ENCODE measurements at places on chromosomes 13 and 19.

- no peak for DNase-seq
Observed at GRCh38 chr19:54317108-54317964, 4.4 kb upstream of the LILRA5 start.

GRCh38 chr13:33080972-33081590 lies 64.9 kb downstream of the KL start:
- DNase-seq: no peak

GRCh38 chr13:75136151-75136550 lies 345.8 kb downstream of the TBC1D4 start:
- no peak for DNase-seq

DNA sequence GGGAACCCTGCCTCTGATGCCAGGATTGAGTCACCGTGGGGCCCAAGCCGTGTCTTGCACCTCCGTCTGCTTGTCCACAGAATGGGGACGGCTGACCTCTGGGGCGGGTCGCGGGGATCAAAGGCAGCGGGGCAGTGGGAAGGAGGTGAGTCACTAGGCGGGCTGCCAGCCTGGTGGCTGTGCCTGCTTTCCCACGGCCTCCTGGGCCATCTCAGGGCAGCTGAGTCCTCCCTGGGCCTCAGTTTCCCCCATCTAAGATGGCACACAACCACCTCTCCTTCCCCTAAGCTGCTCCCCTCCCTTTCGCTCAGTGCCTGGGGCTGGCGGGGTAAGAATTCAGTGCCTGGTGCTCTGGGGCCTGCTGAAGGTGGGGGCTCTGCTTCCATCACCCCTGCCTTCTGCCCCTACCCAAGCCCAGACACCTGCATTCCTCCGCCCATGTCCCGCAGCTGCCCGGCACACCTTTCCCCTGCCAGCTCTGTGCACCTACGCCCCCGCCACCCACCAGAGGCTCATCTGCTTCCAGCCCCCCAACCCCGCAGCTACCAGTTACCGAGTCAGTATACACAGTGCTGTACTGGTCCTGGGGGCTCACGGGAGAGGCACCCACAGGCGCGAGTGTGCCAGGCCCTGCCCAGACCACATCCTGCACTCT lies 3.5 kb downstream of the MKNK2 start:
- no peak for DNase-seq

- DNase-seq: no peak
Observed at GRCh38 chr13:111564606-111565005, 244.2 kb downstream of the TEX29 start.

- no peak for DNase-seq
Observed at GRCh38 chr19:19602136-19602712, 16.3 kb downstream of the PBX4 start.

DNA sequence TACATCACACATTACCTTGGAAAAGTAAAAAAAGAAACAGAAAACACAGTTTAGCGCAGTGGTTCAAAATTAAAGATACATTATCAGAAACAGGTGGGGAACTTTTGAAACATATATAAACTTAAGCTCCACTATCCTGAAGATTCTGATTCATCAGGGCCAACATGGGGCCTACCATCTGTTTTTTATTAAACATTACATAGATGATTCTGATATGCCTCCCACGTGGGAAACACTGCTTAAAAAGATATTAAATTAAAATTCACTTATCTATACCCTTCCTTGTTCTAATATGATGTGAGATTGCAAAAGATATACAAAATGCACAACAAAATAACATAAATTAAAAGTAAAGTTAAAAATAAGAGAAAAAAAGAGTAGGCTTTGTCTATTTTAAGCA lies 125.0 kb downstream of the VWA8 start:
- DNase-seq: no peak

- no peak for DNase-seq
Observed at GRCh38 chr19:53847555-53847954, 20.1 kb upstream of the MYADM start.

DNA sequence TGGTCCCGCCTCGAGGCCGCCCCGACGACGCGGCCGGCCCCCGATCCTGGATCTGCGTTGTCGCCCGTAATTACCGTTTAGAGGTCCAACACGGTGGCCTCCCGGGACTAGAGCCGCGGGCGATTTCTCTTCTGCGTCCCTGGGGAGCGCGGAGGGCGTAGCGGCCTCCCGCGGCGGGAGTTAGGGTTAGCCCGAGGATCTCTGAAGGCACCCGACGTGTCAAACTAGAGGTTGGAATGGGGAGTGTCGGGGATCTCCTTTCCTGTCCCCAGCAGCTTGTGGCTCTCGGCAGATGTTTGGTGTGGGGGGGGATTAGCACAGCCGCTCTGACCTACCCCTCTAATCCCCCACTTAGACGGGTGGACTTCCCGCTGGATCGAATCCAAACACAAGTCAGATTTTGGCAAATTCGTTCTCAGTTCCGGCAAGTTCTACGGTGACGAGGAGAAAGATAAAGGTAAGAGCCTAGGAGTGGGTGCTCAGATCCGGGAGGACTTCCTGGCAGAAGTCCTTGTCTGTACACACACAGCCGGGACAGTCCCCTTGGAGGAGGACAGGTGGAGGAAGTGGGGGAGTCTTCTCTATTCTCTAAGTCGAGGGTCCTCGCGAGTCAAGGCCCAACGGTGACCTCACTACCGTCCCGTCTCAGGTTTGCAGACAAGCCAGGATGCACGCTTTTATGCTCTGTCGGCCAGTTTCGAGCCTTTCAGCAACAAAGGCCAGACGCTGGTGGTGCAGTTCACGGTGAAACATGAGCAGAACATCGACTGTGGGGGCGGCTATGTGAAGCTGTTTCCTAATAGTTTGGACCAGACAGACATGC lies 581 bp downstream of the CALR start:
- DNase-seq: no peak

- no peak for DNase-seq
Observed at GRCh38 chr19:18346091-18346490, 5.7 kb downstream of the PGPEP1 start.

DNA sequence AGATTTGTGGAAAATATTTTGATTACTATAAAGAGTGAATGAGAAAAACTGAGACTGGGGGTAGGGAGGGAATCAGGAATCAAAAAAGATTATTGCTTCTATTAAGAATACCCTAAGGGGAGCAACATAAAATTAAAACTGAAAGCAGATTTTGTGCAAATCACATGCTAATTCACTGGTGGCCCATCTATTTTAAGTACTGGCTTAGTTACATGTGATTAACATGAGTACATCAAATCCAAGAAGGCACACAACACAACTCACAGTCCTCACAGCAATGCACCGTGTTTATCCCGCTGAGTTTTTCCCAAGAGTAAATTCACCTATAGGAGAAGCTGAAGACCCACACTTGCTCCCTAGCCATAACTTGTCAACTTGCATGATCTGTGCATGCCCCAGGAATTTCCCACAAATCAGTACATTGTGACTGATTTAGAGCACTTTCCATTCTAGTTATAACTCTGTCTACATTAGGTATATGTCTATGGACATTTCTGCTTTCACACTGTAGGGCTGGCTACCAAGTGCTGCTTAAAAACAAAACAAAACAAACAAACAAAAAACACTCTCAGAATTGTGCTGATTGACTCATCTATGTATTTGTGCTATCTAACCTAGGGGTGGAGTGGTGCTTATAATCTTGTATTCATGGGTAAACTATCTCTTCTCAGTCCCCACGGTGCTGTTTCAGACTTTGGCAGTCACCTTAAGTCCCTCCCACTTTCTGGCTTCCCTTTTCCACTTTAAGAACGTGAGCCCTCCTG lies 24.3 kb downstream of the AMER2 start:
- DNase-seq: no peak

GRCh38 chr13:102799426-102800144 lies 666 bp downstream of the BIVM start:
- no peak for DNase-seq

GRCh38 chr19:33551676-33552075 lies 30.1 kb upstream of the PEPD start:
- DNase-seq: no peak

DNA sequence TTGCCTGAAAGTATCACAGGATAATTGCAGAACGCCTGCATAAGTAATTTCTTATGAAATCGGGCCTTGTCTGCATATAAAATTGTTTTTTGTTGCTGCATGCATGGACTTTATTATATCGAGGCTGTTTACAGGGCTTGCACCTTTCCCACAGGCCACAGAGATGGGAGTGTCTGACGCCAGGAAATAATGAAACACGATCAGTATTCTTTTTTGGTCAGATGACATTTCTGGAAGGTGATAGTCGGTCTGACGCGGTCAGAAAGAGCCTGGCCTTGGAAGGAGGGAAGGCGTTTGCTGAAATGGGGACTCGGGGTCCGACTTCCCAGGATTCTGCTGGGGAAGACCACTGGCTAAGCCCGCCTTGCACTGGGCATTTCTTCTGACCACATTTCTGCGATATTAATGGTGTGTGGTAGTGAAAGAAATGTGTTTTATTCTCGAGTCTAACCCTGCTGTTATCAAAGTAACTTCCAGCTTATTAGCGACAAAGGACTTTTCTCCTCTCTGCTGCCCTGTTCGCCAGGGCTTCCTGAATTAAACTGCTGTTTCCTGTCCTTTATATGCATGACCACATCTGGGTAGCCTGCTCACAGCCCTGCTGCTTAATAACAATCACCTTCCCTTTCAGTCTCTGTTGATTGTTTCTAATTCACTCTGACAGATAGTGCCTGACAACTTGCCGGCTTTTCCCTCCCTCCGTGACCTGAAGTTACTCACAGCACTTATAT lies 11.6 kb upstream of the ZNF536 start:
- no peak for DNase-seq

GRCh38 chr13:67515895-67516294 lies 285.8 kb upstream of the PCDH9 start:
- DNase-seq: no peak

GRCh38 chr13:93222976-93223375 lies 3.6 kb upstream of the GPC6 start:
- DNase-seq: no peak

GRCh38 chr13:72050251-72050650 lies 183.2 kb upstream of the DACH1 start:
- DNase-seq: no peak

DNA sequence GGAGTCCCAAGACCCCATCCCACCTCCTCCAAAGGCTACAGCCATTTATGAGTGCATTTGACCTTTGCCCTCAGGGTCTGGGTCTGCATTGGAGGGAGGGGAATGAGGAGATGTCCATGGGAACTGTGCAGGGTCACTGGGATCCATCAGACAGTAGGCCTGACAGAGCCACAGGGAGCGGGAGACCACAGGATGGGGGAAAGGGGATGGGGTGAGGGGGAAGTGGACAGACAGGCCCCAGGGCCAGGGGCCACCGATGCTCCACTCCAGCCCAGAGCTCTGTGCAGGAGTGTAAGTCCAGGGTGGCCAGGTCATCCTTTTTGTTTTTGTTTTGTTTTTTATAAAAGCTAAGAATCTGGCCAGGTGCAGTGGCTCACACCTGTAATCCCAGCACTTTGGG lies 82.5 kb downstream of the CHST8 start:
- DNase-seq: no peak

DNA sequence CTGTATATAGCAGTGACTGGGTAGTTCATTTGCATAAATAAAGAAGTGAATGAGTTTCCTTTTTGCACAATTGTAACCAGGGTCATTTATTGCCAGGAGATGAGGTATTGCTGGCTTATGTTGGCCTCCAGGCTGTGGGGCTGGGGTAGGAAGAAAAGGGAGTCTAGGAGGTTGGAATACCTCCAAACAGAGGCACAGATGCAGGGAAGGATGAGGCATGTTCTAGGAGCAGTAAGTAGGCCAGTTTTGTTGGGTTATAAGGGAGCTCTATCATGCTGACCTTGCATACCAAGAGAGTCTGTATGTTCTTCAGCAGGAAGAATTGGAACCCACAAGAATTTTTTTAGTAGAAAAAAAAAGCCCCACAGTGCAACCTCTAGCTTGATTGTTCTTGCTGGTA lies 17.2 kb upstream of the CYSLTR2 start:
- no peak for DNase-seq

DNA sequence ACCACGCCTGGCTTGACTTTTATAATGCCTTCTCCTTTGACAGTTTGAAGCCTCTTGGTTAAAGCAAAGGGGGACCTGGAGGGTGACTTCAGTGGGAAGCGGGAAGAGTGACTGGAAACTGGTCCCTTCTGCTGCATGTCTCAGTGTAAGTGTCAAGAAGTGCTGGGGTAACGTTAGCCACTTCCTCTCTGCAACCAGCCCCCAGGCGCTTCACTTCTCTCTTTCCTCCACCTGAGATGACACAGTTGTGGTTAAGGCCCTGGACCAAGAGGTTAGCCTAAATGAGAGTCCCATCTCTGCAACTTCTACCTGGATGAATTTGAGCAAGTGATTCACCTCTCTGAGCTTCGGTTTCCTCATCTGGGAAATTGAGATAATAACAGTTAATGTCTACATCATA lies 16.3 kb downstream of the LEUTX start:
- no peak for DNase-seq

DNA sequence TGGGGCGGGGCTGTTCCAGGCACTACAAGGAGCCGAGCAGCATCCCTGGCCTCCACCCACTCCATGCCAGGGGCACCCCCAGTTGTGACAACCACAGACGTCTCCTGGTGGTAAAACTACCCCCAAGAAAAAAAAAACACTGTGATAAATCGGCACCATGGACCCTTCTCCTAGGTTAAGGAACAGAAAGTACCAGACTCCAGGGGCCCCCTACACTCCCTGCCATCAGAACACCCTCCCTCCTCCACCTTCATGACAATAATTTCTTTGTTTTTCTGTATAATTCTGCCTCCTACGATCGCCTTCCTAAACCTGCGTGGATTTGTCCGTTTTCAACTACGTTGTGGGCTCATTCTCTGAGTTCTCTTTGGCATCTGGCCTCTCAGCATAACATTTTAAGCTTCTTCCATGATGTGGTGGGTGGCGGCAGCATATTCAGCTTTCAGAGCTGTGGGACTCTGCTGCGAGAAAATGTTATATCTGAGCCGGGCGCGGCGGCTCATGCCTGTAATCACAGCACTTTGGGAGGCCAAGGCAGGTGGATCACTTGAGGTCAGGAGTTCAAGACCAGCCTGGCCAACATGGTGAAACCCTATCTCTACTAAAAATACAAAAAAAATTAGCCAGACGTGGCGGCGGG lies 8.6 kb downstream of the TLE2 start:
- DNase-seq: no peak

- no peak for DNase-seq
Observed at GRCh38 chr13:57675526-57675925, 44.0 kb downstream of the PCDH17 start.

GRCh38 chr13:43377973-43378372 lies 354.6 kb downstream of the DNAJC15 start:
- no peak for DNase-seq

GRCh38 chr13:21074546-21074945 lies 13.2 kb upstream of the LATS2 start:
- no peak for DNase-seq
